Stimulated activated naive CD8-positive, alpha-beta T cell treated with anti-CD3 and anti-CD28 coated beads, Interleukin-15, Interleukin-2, amounts not matched to agents 100 U/mL and 50 U/mL, for 24 hours (primary cell): ENCODE measurements at places on chromosomes 13 and 19.

DNA sequence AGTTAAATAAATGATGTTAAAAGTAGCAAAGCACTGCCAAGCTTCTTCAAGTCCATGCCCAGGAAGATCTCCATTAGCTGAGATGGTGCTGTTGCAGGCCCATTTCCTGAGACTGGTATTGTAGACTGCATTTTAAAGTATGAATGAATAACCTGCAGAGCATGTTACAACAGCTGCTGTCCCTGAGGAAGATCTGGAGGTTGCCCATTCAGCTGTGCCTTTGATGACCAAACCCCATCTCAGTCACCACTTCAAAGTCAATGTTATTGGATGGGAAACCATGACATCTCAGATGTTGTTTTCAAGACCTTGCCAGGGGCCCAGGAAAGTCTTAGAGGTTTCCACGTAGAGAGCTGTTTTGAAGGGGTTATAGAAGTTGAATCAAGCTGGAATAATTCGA, 281.3 kb downstream of the MTUS2 start:
- no peak for DNase-seq

DNA sequence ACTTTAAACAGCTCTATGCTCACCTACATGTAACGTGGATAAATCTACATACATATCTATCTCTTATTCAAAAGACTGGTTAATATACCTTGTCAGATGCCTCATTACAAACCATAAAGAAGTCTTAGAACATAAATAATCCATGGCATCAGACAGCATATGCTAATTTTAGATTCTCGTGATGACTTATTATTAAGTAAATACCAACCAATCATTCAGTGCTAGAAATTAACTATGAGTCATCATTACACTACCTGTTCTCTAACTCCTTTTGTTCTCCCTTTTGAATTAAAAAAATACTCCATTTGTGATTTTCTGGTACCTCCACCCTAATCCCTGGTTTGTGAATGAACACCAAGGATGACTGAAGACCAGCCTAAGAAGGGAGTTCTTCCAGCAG, 754.3 kb upstream of the ARGLU1 start:
- DNase-seq, result no peak

DNA sequence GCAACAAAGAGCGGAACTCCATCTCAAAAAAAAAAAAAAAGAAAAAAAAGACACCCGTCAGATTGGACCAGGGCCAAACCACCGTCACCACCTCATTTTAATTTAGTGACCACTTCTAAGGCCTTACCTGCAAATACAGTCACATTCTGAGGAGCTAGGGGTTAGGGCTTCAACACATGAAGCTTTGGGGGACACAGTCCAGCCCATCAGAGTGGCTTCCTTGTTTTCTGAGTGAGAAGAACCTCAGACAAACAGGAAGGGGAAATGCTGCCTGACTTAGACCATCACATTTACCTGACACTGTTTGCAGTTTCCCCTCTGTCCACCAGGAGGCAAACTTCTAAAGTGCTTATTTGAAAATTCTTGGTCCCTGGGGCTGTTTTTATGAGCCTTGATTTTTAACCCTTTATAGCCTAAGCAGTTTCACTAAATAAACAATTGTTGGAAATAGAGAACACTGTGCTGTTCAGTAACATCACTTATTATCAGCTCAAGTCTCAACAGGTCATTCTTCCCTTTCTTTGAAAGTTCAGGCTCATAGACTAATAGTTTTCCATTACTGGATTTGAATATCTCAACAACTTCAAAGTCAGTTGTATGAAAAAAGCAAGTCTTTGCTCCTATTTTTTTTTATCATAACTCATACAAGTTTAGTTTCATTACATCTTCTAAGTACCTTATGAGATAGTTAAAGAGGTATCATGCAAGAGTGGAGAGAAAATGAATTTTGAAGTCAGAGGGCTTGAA, 74.9 kb upstream of the WASF3 start:
- DNase-seq, result peak; percentile 63

GRCh38 chr13:34076319-34076718, 258.4 kb downstream of the RFC3 start:
- DNase-seq, result no peak

- peak; percentile 22 for DNase-seq
These were observed 2.0 kb downstream of the ITPKC start for GRCh38 chr19:40718774-40719391.

GRCh38 chr19:48751845-48752495, 471 bp downstream of the FUT1 start:
- DNase-seq, result no peak

- peak; percentile 49 for DNase-seq
These were observed 477 bp downstream of the LNX2 start for GRCh38 chr13:27619728-27620376.

DNA sequence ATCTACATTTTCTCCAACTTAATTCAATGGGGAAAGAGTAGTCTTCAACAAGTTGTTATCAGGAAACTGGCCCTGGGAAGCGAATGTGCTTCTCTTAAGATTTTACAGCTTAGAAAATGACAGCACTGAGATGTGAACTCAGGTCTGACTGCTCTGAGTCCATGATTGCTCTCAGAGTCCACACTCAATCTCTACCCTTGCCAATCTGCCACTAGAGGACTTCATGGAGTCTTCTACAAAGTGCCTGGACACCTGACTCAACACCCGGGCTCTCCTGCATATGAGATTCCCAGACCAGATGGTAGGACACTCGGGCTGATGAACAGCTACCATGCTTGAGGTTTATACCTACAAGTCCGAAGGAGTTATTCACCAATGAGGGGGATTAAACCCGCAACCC, 74.8 kb downstream of the ABCC4 start:
- no peak for DNase-seq

DNA sequence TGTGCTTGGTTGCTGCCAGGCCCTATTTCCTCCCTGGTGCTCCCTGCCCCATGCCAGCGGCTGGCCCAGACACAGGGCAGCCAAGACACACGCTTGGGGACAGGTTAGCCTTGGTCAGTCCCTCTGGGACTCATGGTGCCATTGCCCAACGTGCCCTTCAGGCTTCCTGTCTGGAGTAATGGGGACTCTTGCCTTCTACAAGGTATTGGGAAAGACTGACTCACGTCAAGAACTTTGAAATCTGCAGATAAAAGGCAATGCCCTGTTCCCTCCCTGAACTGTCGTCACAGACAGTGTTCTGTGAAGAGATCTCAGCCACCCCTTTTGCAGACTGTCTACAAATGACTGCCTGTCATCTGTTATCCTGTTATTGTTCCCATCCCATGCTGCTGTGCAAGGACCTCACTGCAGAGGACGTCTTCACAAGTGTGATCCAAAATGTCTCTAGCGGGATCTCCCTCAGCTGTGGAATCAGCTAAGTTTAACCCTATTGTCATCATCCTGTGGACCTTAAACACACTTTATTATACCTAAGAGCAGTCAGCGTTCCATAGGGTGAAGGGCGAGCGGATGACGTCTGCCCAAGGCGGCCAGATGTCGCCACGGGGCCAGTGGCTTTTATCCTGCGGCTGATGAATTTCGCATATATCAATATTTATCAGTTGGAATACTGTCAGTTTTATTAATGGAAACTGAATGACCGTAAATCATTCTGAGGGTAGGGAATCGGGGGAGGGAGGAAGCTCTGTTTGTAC, 59.0 kb downstream of the GSX1 start:
- no peak for DNase-seq

DNA sequence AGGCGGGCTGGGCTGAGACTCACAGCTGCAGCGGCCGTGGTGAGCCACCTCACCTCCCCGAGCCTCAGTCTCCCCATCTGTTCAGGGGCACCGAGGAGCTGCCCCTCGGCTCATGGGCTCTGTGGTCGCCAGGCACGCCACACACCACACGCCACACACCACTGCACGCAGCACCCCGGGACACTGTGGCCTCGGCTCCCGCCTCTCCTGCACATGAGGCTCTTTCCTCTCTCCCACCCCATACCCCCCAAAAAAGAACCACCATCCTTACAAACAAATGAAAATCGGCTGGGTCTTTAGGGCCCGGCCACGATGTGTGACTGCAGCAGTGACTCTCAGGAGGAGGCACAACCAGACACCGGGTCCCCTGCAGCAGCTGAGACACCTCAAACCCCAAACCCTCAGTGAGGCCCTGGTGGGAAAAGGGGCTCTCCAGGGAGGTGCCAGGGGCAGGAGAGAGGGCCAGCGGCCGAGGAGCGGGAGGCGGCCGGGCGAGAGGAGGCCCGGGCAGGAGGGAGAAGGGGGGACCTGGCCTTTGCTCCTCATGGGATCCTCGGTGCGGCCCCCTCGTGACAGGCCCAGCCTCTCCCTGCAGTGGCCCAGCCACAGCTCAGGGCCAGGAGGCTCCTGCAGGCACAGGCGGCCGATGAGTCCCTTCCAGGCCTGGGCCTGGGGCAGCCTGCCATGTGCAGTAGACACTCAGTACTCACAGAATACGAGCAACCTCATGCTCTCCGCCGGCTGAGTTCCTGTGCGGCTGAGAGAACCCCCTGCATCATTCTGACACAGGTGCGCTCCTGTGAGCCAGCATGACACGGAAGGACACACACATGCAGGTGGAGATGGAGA, 66.3 kb downstream of the RASA3 start:
- peak; percentile 55 for DNase-seq

DNA sequence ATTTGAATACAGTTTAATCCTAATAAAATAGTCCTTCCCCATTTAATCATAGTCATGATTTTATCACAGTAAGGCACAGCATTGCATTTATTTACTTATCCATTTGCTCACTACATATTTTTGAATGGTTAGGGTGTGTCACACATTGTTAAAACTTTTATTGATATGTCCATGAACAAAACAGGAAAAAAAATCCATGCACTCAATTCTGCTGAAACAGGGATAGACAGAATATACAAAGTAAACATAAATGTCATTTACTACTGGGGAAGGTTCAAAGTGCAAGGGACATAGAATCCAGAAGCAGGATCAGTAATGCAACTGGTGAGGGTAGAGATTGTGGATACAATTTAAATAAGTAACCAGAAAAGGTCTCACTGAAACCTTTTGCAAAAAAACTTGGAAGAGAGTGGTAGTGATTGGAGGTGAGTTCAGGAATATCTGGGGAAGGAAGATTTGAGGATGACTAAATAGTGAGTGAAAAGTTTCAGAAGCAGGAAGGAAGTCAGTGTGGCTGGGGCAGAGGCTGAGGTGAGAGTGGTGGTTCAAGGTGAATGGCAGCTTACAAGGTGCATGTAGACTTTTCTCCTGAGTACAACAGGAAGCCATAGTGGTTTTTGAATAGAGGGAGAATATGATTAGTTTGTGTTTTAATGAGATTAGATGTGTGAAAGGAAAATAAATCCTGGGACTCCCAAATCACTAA, 387.2 kb upstream of the ATXN8OS start:
- DNase-seq, result no peak

DNA sequence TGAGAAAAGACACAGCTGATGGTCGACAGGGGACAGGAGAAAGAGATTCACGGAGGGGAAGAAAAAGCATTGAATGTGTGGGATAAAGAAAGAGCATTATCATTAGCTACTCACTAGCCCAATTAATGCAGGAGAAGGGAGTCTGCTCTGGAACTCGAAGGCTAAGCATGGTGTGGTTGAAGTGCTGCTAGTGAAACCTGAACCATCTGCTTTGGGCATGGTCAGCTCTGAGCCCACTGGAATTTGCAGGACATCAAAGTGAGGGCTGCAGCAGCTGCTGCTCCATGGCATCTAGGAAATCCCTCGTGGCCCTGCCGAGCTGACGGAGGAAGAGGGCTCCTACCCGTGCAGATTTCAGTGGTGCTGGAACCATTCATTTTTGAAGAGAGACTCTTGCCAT, 320.3 kb downstream of the ATP8A2 start:
- no peak for DNase-seq

- peak; percentile 44 for DNase-seq
These were observed 915 bp downstream of the SHC2 start for GRCh38 chr19:459724-460511.

GRCh38 chr13:33033051-33033812, 17.0 kb downstream of the KL start:
- DNase-seq, result peak; percentile 33

DNA sequence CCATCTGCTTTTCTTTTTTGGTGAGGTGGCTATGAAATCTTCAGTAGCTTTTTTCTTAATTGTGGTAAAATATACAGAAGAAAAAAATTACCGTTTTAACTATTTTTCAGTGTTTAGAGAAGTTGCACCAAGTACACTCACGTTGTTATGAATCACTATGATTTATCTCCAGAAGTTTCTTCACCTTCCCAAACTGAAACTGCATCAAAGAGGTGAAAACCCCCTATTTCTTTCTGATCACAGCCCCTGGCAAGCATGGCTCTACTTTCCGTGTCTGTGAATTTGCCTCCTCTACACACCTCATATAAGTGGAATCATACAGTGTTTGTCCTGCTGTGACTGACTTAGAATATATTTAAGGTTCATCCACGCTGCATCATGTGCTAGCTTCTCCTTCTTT, 15.6 kb upstream of the SIGLEC10 start:
- no peak for DNase-seq

DNA sequence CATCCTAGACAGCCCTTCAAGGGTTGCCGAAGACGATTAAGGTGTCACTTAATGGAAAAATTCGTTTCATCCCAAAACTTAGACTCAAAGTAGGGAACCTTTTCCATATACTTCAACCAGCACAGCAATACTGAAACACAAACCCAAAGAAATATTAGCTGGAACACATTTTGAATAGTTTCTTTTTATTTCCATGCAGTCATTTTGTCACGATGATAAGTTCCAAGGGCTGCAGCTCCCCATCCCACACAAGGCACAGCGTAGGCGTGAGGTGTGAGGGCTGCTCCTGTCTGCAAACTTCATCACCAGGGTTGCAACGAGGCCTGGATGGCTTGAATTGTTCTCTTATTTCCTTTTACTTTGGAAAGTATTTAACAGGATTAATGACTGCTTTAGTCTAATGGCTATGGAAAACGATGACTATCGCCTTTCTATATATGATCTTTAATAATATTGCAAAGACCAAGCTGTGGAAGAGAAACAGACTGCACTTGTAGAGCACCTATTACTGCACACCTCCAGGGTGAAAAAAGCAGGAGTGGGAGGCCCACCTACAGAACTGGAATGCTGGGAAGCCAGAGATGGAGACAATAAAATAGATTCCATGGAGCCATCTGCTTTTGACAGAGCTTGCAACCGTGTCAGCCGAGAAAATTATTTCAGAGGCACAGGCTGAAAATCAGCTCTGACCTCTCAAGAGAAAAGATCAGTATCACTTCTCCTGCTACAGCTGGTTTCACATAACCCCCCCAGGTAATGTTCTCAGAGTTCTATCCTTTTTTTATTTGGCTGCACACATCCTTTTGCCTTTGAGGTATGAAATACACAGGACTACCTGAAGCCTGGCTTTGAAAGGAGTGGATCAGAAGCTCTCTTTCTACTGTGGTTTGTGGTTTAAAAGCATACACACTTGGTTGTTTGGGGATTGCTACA, 274.5 kb upstream of the NBEA start:
- no peak for DNase-seq

GRCh38 chr19:5889288-5889971, 14.2 kb downstream of the NDUFA11 start:
- DNase-seq, result no peak

- DNase-seq, result no peak
These were observed 25.8 kb upstream of the MEDAG start for GRCh38 chr13:30880151-30880855.

GRCh38 chr13:94345374-94346195, 133.9 kb downstream of the DCT start:
- DNase-seq, result no peak
